ENCODE measurements at places on chromosomes 11 and 22. TPM values are rescaled to one million over a fixed set of nuclear protein-coding genes. Genes with fewer than 3 reads are reported as not detected.

DNA sequence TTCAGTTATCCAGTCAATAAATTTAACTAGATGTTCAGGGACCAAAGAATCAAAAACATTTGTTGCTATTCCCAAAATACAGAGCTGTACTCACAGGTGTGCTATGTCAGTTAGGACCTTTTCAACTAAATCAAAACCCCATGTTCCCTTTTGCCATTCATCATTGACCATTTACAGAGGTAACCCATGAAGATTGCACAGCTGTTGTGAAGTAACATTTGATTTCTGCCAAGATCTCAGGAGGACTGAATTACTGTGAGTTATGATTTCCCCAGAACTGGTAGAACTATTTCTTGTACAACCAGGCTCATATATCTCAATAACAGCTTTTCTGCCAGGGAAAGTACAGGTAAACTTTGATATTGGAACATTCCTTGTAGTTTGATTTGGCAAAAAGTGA lies 131.1 kb upstream of the FIBIN start:
- no peaks in the 10 kb centered on the region for H3K27me3 ChIP-seq
- no peak overlapping the region for H3K27ac ChIP-seq
- H3K4me3 ChIP-seq, result no peak overlapping the region
- no peaks in the 10 kb centered on the region for H3K4me1 ChIP-seq
- no peak for DNase-seq

GRCh38 chr22:35838855-35839576 lies 121.3 kb downstream of the APOL5 start:
- H3K27me3 ChIP-seq, result peaks cover 14% of the 10 kb centered on the region
- peak; percentile 6 for DNase-seq
- peaks cover 19% of the 10 kb centered on the region for H3K4me1 ChIP-seq
- no peak overlapping the region for H3K27ac ChIP-seq
- no peaks in the 10 kb centered on the region for H3K36me3 ChIP-seq

The C11orf86 gene
- total RNA-seq, result not detected

GRCh38 chr11:30128269-30128932 lies 102.4 kb upstream of the FSHB start:
- no peaks in the 10 kb centered on the region for H3K36me3 ChIP-seq
- H3K4me3 ChIP-seq, result no peak overlapping the region
- no peak for DNase-seq
- no peak overlapping the region for H3K27ac ChIP-seq
- H3K27me3 ChIP-seq, result no peaks in the 10 kb centered on the region

The UBQLN3 gene
- total RNA-seq, result not detected

GRCh38 chr22:36520423-36520822 lies 8.5 kb downstream of the EIF3D start:
- H3K36me3 ChIP-seq, result peaks cover 87% of the 10 kb centered on the region
- no peaks in the 10 kb centered on the region for H3K27me3 ChIP-seq
- H3K4me3 ChIP-seq, result no peak overlapping the region
- no peaks in the 10 kb centered on the region for H3K4me1 ChIP-seq

GRCh38 chr11:830295-831117 lies 2.2 kb upstream of the CD151 start:
- H3K27ac ChIP-seq, result no peak overlapping the region
- peak; percentile 84 for DNase-seq
- peaks cover 40% of the 10 kb centered on the region for H3K27me3 ChIP-seq
- peaks cover 43% of the 10 kb centered on the region for H3K4me1 ChIP-seq

DNA sequence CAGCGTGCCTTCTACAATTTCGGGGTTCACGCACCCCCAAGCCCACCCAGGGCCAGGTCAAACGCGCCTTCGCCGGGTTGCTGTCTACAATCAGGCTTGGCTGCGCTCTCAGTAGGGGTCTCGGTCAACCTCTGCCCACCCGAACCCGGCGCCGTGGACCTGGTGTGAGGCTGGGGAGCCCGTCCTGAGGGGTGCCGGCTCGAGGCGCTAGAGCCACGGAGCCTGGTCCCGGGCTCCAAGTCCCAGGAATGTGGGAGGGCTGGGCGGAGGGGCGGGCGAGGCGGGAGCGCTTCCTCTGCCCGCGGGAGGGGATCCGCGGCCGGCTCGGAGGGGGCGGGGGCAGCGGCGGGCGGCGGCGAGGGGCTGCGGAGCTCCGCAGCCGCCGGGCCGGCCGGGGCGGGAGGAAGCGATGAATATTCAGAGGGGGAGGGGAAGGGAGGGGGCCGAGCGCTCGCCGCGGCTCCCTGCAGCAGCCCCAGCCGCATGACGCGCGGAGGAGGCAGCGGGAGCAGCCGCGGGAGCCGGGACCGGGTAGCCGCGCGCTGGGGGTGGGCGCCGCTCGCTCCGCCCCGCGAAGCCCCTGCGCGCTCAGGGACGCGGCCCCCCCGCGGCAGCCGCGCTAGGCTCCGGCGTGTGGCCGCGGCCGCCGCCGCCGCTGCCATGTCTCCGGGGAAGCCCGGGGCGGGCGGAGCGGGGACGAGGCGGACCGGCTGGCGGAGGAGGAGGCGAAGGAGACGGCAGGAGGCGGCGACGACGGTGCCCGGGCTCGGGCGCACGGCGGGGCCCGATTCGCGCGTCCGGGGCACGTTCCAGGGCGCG lies at the start of gene PTPRJ:
Gene PTPRJ, plus strand, starts transcription at position 472 of the 819 bp plus-strand sequence. CDS start 354 bp downstream, outside the sequence.
- peaks cover 11% of the 10 kb centered on the region for H3K36me3 ChIP-seq
- H3K4me3 ChIP-seq, result peak within 1 kb of the TSS; percentile 75
- peak within 1 kb of the TSS; percentile 7 for H3K27ac ChIP-seq
- DNase-seq, result peak; percentile 54

DNA sequence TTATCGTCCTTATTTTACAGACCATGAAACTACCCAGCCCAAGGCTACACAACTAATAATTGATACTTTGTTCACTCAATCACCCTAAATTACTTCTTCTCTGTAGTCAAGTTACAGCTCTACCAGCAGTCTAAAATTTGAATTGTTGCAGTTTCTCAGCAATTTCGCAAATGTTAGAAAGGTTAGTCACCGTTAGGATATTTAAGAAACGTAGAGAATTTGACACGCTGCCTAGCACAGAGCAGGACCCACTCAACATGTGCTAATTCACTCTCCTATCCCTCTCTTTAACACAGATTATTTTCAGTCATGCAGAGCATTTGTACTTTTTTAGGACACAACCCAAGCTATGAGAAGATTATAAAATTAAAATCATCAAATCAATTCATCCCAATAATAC lies 771.1 kb upstream of the LUZP2 start:
- H3K27ac ChIP-seq, result no peak overlapping the region
- H3K4me1 ChIP-seq, result no peaks in the 10 kb centered on the region
- no peaks in the 10 kb centered on the region for H3K27me3 ChIP-seq

The KCNE3 gene
- not detected for total RNA-seq

DNA sequence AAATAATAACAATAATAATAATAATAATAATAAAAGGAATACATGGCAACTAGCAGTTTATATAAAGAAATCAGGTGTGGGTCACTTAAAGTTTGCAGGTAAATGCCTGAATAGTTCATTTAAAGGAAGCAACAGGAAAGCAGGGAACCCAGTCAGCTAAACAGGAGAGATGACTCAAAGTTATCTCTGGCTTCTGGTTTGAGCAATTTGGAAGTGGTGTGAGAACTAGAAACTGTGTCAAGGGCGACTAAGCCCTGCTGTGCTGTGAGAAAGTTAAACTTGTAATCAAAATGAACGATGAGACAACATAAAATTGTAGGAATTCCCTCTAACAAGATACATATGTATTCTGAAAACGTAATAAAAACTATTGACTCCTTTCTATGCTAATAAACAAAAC lies 35.5 kb downstream of the SLC22A9 start:
- no peaks in the 10 kb centered on the region for H3K4me1 ChIP-seq
- H3K27me3 ChIP-seq, result peaks cover 8% of the 10 kb centered on the region
- H3K4me3 ChIP-seq, result no peak overlapping the region
- no peaks in the 10 kb centered on the region for H3K36me3 ChIP-seq
- no peak for DNase-seq

The HTR3A gene
- total RNA-seq, result not detected

The ACTN3 gene
- 0.14 TPM for total RNA-seq

DNA sequence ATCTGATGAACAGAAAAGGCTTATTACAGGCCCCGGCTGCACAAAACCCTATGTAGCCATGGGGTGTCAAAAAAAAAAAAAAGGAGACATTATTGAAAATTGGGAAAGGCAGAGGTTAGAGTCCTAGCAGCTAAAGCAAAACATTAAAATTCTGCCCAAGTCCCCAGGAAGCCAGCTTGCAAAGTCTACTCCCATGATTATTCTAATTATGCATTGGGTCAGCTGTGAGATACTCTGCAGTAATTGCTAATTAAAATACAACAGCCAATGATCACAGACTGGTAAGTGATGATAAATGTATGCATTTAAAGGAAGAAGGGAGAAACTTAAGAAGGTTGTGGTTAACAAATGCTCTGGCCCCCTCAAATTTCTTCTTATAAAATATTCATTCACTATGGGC lies 286.9 kb upstream of the PITPNB start:
- no peak overlapping the region for H3K4me3 ChIP-seq
- H3K4me1 ChIP-seq, result no peaks in the 10 kb centered on the region
- H3K36me3 ChIP-seq, result no peaks in the 10 kb centered on the region
- H3K27me3 ChIP-seq, result no peaks in the 10 kb centered on the region
- H3K27ac ChIP-seq, result no peak overlapping the region

- DNase-seq, result no peak
- H3K4me3 ChIP-seq, result no peak overlapping the region
- no peaks in the 10 kb centered on the region for H3K4me1 ChIP-seq
- no peak overlapping the region for H3K27ac ChIP-seq
Measured at GRCh38 chr22:44638971-44639760, 62.8 kb upstream of the PRR5 start.

The RFPL1 gene
- not detected for total RNA-seq

DNA sequence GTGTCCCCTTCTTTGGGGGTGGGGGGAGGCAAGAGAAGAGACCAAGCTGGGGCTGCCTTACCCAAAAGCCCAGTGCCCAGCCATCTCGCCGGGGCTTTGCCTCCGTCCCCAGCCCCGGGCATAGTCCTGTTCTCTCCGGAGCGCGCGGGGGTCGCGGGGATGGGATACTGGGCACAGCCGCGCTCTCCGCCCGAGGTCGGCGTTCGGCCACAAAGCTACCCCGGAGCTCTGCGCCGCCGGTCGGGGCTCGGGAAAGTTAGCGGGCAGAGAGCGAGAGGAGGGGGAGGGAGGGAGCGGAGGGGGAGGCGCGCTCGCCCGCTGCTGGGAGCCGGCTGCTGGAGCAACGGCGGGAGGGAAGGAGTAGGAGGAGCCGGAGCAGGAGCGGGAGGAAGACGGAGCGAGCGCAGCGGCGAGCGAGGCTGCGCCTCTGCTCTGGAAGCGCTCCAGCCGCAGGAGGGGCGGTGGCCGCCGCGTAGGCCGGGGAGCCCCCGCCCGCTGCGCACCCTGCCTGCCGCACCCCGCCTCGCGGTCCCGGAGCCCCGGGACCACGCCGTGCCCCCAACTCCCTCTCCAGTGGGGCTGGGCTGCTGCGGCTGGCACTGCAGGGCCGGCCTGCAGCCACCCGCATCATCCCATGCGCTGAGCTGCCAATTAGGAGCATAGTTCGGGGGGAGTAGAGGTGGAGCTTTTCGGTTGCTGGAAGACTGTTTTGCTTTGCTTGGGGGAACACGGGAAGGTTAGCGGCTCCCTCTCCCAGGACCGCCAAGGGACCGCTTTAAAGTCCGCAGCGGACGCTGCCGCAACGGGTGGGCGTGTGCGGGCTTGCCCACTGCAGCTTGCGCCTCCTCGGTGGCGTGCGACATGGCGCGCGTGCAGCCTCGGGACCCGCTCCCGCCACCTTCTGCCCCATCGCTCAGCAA lies at the start of gene SCN4B:
Gene SCN4B, minus strand, starts transcription at position 272 of the 920 bp plus-strand sequence. Its CDS starts 150 bp downstream, at position 122.
- H3K36me3 ChIP-seq, result no peaks in the 10 kb centered on the region
- peaks cover 4% of the 10 kb centered on the region for H3K4me1 ChIP-seq
- H3K27me3 ChIP-seq, result peaks cover 55% of the 10 kb centered on the region
- DNase-seq, result no peak

DNA sequence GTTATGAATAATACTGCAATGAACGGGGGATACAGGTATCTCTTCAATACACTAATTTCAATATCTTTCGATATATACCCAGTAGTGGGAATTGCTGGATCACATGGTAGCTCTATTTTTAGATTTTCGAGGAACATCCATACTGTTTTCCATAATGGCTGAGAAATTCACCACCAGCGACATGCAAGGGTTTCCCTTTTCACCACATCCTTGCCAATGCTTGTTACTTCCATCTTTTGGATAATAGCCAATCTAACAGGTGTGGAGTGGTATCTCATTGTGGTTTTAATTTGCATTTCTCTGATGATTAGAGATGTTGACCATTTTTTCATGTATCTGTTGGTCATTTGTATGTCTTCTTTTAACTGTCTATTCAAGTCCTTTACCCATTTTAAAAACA lies 5.9 kb downstream of the IL10RA start:
- peak overlapping the region; percentile 68 for H3K27ac ChIP-seq
- no peak for DNase-seq
- H3K4me3 ChIP-seq, result peak overlapping the region; percentile 54
- no peaks in the 10 kb centered on the region for H3K27me3 ChIP-seq
- peaks cover 96% of the 10 kb centered on the region for H3K36me3 ChIP-seq

DNA sequence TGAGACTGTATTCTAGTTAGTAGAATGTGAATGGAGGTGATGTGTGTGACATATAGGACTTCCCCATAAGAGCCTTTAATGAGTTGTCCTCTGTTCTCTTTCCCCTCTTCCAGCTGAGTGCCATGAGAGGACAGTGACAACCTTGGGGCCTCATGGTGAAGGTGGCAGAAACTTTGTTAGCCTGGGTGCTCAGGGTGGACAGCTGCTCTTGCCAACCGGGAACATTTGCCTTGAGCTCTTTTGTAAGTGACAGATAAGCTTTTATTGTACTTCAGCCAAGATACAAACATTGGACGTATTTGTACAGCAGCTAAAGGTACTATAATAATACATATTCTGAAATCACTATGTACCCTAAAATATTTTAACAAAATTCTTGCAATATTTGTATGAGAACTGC lies 33.0 kb upstream of the PLET1 start:
- no peak overlapping the region for H3K4me3 ChIP-seq
- no peaks in the 10 kb centered on the region for H3K36me3 ChIP-seq
- H3K27me3 ChIP-seq, result no peaks in the 10 kb centered on the region
- no peak overlapping the region for H3K27ac ChIP-seq
- no peak for DNase-seq

The RAB3IL1 gene
- total RNA-seq, result not detected

DNA sequence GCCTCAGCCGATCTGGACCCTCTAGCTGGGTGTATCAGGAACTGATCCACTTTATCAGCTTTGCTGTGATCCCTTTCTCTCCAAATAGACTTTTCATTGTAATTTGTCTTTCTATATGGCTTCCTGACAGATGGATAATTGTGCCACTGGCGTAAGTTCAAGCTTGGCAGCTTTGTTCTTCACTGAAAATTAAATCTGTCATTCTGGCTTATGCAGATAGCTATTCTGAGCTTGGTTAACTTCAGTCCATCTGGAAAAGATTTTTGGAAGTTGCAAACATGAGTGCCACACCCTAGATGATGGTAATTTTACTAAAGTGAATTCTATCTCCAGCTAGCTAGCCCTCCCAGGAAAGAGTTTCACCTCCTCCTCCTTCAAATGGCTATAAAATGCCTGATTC lies 8.1 kb downstream of the OR5A2 start:
- no peaks in the 10 kb centered on the region for H3K36me3 ChIP-seq
- H3K27me3 ChIP-seq, result peaks cover 7% of the 10 kb centered on the region

The KRTAP5-2 gene
- not detected for total RNA-seq
